ENCODE measurements at places on chromosomes 11 and 22.
A peak's percentile ranks its signal among the peaks of the same experiment; 100 is the strongest.

GRCh38 chr11:128620309-128621100 is 33.1 kb upstream of the ETS1 start:
- DNase-seq = peak; percentile 63

DNA sequence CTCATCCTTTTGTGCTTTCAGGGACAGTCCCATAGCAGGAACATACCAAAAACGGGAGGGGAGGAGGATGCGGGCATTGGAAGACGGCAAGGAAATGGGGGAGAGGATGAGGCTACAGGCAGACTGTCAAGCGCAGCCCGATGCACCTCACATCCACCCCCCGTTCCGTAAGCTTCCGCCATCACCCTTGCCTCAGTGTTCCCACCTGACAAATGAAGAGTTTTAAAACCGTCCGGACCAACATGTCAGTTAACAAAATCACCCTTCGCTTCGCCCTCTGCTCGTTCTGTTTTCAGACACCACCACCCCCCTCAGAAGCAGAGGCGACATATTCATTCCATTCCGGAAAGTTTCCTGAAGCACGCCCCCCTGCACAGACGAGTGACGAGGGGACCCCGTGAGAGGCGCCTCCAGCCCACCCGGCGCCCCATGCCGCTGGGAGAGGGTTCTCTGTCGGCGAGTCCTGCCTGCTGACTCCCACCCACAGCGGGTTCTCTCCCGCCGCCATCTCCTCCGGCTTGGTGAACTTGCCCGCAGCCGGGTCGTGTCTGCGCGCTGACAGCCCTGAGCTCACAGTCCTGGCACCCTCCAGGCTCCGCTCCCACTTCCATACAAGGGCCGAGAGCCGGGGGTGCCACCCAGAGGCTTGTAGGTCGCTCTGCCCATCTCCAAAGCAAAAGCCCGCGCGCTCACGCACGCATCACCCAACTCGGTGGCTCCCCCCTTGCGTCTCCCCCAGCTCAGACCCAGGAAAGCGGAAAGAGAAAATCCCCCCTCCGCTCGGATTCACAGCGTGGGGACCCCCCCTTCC is 1.5 kb downstream of the IGSF9B start:
- peak; percentile 41 for DNase-seq

- no peak for DNase-seq
These were observed 14.1 kb downstream of the CXCR5 start for GRCh38 chr11:118897721-118898310.

GRCh38 chr22:17397756-17398547 is 28.7 kb downstream of the CECR2 start:
- DNase-seq = no peak

DNA sequence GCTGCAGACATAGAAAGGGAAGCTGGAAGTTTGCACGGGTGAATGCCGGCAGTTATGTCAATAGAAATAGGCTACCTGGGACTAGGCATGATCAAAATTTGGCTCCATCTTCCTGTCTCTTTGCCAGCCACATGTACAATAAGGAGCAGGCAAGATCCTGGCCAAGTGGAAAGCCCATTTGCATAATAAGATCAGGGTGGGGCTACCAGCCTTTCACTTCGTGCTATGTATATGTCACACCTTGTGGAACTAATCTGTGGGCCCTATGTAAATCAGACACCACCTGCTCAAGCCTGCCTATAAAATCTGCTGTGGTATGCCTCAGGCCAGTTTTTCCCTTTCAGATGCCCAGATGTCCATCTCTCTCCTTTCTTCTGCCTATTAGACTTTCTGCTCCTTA is 79.3 kb upstream of the DRD2 start:
- DNase-seq = no peak

DNA sequence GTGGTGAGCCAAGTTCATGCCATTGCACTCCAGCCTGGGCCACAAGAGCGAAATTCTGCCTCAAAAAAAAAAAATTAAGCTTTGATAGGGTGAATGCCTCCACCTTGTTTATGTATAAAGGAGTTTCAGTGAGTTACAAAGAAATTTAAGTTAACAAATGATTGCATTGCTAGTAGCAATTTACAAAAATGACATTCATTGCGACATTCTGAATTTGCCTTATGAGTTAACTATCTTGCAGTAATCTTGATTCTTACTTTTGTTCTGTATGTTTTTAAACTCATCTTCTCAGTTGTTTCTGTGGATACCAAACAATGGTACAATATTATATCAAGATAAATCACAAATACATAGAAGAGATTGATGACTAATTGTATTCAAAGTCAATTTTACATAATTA is 207.0 kb downstream of the DDX10 start:
- DNase-seq = no peak

DNA sequence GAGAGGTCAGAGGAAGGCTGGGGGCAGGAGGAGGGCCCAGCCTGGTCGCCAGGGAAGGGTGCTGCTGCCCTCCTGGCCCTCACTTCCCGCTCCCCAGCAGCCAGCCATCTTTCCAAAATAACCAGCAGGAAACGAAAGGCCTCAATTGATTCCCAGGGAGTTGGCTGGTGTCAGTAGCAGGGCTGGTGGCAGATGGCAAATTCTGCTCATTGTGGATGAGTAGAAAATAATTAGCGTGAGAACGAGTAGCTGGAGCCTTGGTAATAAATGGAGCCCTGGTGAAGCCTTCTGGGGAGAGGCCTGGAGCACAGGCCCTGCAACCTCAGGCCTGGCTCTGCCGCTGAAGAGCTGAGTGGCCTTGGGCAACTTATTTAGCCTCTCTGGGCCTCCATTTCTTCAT is 31.3 kb downstream of the DAGLA start:
- no peak for DNase-seq

- no peak for DNase-seq
These were observed 5.8 kb downstream of the MRPL23 start for GRCh38 chr11:1952806-1953482.

- no peak for DNase-seq
These were observed 49.6 kb downstream of the IGSF9B start for GRCh38 chr11:133907216-133907615.

DNA sequence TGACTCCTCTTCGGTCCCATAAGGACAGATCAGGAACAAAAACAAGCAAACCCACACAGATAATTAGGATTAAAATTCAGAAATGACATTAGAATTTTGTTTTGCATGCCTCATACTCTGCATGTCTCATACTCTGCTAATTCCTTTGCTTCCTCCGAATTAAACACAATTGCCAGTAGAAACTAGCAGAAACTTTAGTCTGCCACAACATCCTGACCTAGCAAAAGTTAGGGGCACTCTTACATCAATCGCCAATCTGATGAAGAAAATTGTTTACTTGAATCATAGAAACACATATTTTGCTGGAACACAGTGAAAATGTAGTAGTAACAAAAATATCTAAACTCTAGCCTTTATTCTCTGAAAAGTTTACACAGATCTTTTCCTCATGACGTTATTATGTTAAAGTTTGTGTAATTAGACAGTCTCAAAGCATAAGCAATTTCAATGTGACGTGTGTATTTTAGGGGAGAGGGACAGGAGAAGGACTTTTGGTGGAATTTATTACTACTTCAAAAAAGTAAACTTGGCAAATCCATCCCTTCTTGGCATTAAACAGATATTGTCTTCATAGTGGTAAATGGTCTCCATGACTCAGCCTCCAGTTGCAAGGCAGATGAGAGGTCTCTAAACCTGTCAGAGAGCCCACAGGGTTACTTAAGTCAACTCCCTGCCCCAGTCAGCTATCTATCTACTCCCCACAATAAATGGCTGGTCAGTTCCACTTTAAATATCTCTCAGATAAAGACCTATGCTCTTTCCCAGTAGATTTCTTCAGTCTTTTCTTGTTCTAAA is 249.8 kb upstream of the UBASH3B start:
- DNase-seq = peak; percentile 46

- DNase-seq = no peak
These were observed 371.1 kb upstream of the ARHGAP42 start for GRCh38 chr11:100315946-100316345.

DNA sequence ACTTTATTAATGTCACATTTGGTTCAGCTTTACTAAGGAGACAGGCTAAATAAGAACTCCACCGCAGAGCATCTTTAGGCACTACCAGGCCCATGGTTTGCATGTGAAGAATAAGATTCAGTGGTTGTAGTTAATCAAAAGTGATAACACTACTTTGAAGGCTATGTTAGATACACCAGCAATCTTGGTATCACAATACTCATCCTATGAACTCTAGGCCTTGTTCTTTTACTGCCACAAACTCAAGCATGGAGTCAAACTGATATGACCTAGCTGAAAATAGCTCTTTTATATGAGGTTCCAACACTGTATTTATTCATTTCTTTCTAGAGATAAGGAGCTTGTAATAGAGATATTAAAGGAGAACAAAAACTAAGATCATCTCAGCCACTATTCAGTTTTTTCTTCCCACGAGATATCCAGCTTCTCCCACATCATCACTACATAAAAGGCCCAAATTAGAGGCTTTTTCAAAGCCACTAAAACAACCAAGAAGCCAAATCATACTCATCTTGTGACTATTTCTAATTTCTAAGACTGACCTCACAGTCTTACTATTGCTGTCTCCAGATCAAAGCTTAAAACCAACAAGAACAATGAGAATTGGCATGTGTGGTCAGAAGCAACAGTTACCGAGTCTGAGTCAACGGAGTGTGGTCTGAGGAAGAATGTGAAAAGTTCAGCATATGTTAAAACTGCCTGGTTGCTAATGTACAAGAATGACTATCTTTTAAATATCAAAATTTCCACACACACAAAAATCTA is 25.1 kb upstream of the GUCY1A2 start:
- DNase-seq = no peak

- DNase-seq = peak; percentile 5
These were observed 189.0 kb upstream of the MPPED2 start for GRCh38 chr11:30775233-30775522.

DNA sequence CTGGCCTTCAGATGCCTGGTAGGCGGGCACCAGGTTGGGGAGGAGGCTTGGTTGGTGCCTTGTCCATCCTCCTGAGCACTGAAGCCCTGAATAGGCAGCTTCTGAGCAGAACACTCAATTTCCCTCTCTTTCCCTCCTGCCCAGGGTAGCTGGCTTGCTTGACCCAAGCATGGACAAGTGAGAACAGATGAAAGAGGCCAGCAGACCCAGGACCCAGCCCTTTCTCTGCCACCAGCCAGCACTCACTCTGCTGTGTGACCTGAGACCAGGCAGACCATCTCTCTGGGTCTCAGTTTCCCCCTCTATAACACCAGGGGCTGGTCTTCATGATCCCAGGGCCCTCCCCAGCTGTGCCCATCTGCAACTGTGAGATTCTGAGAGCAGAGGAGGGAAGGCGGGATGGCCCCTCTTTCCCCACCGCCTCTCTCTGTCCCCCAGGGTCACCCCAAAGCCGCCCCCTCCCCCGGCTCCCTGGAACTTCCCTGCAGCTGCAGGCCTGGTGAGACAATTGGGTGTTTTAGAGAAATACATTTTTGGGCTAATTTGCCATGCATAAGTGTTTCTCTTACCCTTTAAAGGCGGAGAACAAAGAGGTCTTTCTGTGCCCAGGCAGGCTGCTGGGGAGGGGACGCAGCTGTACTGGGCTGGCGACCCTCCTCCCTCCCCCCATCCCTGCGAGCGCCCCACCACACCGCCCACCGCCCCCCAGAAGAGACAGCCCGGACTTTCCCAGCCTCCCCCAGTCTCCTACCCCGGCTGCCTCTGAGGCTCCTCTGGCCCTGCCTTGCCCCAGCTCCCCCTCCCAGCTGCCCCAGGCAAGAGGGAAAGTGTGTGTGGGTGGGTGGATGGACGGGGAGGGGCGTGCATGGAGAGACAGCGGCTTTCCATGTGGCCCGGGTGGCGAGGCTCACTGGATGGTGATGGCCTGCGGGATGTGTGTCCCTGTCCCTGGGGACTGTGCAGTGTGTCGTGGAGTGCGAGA is 30.8 kb upstream of the PICK1 start:
- no peak for DNase-seq

- no peak for DNase-seq
These were observed 21.4 kb downstream of the RELT start for GRCh38 chr11:73397468-73398131.

DNA sequence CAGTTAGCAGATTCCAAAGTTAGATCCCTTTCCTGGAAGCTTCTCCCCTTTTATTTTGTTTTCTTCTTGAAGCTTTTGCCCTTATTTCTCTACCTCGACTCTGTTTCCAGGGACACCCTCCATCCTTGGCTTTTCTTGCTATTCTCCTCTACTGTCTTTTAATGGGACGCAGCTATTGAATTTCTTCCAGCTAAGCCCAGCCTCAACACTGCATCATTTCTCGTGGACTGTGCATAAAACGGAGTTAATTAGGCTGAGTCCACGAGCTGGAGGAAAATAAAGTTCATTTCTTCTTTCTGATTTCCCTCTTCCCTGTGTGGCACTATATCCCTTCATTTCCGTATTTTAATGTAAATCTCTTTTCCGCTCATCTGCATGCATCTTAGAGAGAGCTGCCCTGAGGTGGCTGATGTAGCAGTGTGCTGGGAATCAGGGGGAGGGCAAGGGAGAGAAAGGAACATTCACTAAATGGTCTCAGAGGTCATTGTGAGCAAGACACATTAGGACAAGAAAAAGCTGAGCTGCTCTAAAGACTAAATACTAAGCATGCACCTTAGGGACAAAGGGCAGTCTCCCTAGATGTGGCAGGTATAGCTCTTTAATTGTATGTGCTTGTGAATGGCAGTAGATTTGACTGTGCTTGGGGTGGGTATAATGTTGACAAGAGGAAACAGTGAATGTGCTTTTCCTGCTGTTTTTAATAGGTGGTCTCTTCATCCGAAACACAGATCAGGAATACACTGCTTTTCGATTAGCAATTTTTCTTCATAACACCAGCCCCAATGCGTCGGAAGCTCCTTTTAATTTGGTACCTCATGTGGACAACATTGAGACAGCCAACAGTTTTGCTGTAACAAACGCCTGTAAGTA is 1.9 kb downstream of the GRIA4 start:
- no peak for DNase-seq

- no peak for DNase-seq
These were observed 28.3 kb downstream of the NADSYN1 start for GRCh38 chr11:71481101-71481960.

DNA sequence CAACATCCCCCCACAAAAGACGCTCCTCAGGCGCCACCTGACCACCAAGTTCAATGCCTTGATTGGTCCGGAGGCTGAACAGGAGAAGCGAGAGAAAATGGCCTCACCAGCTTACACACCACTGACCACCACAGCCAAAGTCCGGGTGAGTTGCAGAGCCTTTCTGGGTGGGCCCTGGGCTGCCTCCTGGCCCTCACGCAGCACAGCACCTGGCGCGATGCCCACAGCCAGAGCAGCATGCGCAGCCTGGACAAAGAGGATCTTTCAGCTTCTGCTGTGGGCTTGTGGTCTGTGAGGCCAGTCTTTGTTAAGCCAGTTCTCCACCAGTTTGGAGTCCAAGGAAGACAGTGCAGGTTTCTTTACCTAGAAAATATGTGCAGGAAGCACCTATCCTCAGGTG is 21.6 kb downstream of the CYB5R2 start:
- DNase-seq = peak; percentile 20

All from hematopoietic multipotent progenitor cell treated with erythropoietin and hydrocortisone succinate and interleukin-3 and kit ligand, for 4 days (in vitro differentiated cells).